ENCODE measurements at places on chromosomes 5 and 9.

DNA sequence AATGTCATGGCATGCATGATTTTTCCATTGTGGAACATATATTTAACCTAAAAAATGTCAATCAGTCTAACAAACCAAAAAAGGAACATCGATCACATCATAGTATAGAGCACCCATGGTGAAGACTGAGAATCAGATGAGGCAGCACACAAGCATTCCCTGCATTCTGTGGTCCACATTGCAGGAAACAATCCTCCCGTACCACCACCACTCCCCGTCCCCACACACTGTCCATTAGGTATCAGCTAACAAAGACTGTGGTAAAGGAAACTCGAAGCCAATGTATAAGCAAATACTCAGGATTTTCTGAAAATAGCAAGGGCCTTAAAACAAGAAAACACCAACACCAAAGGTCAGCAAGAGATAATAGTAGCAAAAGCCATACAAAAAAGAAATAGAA, 1104.4 kb upstream of the SEMA6A start:
- DNase-seq, result no peak

DNA sequence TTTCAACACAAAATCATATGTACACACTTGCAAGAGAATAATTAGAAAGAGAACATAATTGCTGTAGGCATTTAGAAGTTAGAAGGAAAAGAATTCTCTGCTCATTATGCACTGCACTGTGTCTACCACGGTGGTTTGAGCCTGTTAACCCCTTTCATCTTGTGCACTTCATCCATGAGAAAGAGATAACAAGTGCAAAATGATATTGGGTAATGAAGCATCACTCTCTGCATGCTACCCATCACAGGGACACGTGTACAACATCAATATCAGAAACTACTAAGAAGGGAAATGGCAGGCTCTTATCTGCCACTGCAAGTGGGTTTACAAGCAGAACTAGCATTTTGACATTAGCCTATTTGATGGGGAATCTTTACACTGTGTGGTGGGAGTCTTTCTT, 202.6 kb downstream of the CDH12 start:
- DNase-seq, result no peak

GRCh38 chr5:1392801-1393565, 48.1 kb upstream of the CLPTM1L start:
- peak; percentile 11 for DNase-seq

DNA sequence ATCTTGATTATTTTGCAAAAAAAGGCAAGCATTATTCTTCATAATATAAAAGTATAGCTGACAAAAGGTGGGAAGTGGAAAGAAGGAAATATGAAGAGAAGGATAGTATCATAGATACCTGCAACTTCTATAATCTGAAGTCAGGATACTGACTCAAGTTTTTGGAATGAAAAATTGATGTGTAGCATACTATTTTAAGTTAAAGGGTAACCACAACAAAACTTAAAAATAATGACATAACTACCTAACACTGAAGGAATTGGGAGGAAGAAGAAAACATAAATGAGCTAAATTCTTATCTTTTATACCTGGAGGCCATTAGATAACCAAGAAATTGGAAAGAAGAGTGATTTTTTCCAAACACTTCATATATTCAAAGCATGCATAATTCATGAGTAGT, 51.8 kb upstream of the TLE1 start:
- DNase-seq, result no peak

GRCh38 chr5:167573370-167574127, 717.9 kb upstream of the WWC1 start:
- peak; percentile 67 for DNase-seq

DNA sequence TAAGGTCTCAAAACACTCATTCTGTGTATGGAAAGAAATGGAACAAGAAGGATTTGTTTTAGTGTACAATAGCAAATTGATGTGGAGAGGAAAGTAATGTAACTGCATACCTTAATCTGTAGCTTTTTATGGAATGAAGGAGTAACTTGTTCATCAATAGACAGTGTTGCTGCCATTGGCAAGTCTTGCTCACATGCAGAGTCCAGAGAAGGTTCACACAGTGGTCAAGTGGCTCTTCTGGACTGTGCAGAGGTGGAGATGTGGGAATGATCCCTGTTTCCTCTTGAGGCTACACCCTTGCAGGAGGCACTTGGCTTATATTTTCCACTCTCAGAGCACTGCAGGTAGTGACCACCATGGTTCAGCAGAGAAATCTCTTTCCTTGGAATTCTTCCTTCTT, 132.9 kb upstream of the ANKH start:
- DNase-seq, result no peak

- DNase-seq, result peak; percentile 36
Measured at GRCh38 chr5:14582797-14583137, 1.2 kb downstream of the OTULINL start.

Data from NCI-H1694 (cell line).